IMR-90 (cell line): ENCODE measurements at places on chromosomes 6 and 20.

- no peak for DNase-seq
Measured at GRCh38 chr6:31547727-31548543, 527 bp downstream of the NFKBIL1 start.

DNA sequence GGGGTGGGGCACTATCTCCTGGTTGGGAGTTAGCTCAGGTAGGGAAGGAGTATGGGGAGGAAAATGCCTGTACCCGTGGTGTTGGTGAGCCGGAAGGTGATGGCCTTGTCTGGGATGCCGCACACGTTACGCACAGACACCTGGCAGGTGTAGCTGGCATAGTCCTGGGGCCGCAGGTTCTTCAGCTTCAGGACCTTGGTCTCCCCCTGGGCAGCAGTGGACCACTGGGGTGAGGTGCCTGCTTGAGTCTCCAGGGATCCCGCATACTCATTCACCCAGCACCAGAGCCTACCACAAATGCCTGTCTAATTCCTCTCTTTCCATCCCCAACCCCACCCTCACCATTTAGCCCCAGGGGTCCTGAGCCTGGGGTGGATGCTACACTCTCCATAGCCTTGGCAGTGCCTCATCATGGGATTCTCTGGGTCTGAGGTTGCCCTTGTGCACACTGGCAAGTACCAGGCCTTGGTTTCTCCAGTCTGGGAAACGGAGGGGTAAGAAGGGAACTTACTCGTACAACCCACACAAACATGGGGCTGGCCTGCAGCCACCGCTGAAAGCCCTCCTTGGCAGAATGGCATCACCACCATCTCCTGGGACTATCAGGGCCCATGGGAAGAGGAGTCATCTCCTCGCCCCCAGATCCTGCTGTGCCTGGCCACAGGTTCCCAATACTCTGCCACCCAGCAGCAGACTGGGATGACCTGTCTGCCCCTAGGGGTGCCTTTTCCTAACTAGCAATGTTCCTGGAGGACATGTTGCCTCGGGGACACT, 42.8 kb downstream of the MDGA1 start:
- DNase-seq, result no peak

DNA sequence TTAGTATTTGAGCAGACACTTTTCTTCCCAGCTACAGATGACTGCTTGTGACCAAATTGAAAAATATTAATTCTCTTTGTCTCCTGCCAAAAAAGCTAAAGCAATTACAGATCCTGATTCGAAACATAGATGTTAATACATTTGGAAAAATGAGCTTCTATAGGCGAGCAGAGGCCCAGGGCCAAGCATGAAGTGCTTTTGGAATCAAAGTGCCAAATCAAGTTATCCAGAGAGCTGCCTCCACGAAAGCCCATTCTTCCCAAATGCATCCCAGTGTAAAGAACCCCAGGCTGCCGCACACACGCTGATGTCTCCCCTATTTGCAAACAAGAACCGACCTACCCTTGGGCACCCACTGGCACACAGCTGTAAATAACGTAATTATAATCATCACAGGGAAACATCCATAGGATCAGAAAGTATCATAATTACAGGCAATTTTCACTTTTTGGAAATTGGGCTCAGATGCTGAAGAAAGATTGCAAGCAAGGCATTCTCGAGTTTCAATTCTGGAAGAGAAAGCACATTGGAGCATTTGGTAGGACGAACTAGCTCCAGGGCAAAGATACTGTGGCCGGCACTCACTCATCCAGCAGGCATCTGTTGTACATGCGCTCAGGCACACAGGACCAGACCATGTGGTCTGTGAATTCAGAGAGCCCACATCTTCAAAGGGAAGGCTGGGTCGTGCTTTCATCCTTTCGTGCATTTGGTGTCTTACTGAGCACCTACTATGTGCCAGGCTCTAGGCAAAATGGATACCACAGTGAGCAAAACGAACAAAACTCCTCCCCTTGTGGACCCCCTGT, 45.9 kb downstream of the BMP7 start:
- DNase-seq, result no peak

- no peak for DNase-seq
Measured at GRCh38 chr20:32495217-32495565, 89.9 kb downstream of the NOL4L start.

- DNase-seq, result peak; percentile 50
Measured at GRCh38 chr6:166520905-166521834, 65.3 kb downstream of the RAMACL start.

DNA sequence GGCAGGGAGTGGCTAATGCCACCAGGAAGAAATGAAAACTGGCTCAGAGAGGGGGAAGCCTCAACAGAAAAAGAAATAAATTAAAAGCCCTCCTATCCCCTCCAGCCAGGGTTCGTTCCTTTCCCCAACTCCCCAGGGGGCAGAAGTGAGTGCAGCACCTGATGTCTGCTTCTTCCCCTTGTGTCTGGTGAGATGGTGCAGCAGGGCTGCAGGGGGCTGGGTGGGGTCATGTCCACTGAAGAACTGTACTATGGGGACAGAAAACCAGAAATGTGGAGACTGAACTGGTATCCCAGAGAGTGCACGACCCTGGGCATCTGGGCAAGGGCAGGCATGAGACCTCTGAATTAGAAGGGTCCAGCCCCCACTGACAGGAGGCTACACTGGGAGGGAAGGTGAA, 4.0 kb downstream of the EGFL8 start:
- DNase-seq, result no peak

GRCh38 chr20:43520074-43520630, 12.7 kb downstream of the L3MBTL1 start:
- DNase-seq, result no peak

DNA sequence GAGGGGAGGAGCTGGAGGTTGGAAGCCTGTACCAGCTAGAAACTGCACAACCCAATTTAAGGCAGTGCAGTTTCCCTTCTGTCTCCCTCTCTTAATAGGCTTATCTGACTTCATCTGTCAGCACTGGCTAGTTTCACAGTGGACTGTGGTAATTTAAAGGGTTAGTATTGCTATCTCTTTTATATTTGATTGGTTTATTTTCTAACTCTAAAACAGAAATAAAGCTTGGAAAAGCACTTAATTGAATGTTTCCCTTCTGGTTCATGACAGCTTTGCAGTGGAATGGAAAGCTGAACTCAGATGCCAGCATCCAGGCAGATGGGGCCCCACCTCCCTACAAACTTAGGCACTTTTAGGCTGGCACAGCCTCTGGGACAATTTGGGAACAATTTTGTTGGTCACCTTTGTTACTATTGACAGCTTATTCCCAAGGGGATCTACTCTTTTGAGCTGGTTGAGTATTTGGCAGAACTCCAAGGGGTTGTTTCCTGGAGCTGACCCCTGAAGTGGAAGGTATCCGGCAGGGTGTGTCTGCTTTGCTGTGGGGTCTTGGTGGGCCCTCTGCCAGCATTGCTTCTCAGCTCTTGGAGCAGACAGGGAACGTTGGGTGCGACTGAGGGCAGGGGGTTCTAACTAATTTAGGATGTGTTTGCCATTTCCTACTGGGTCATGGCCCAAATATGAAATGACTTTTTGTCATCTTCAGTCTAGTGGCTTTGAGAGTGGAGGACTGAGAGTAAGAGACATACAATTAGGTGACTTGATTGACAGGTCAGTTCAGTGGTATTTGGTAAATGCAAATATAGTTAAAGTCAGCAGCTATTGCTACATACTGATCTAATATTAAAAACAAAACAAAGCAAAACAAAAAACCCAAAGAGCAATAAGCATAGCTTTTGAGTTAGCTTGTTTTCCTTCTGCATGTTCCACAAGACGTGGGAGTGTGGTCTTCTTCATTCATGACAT, 9.3 kb downstream of the SH3BGRL2 start:
- no peak for DNase-seq

DNA sequence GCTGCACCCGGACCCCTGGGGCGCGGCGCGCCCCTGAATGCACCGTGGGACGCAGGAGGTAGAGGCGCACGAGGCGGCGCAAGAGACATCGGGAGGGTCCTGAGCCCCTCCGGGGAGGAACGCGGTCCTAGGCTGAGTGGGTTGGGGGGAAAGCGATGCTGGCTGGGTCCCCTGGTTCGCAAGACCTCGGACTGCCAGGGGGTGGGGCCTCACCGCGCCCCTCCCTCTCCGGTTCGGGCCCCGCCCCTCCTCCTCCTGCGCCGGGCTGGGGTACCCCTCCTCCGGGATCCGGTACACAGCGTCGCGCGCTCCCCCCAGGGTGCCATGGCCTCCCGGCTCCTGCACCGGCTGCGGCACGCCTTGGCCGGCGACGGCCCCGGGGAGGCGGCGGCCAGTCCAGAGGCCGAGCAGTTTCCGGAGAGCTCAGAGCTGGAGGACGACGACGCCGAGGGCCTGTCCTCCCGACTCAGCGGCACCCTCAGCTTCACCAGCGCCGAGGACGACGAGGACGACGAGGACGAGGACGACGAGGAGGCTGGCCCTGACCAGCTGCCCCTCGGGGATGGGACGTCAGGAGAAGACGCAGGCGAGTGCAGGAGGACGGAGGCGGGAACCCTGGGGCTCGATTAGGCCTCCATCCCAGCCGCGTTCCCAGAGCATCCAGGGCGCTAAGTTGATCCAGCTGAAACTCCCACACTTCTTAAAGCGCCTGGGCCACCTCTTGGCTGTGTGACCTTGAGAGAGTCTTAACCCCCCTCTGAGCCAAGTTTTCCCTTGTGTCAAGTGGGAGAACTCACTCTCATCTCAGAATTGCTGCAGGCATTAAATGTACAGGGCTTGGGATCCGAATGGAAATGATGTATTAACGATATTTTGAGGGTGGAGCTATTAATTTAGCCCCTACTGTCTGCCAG, 541 bp downstream of the SNX21 start:
- peak; percentile 49 for DNase-seq

DNA sequence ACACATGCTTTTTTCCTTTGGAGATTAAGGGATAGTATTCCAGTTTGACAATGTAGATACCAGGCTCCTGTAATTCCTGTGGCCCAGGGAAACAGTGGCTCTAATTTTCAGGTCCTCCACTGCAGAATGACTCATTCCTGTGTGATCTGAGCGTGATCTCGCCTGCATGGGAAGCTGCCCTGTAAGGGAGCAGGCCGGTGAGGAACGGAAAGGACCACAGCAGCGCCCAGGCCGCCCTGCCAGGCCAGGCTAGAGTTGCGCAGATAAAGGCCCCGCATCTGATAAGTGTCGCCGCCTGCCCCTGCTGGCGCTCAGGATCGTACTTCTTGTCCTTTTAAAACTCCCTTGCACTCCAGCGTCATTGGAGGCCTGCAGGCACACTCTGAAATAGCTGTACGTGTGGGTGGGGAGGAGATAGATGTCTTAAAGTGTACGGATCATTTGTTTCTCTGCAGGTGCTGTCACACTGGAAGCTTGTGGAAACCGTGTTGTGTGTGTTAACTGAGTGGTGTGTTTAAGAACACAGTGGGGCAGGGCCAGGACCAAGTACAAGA, 60.7 kb downstream of the SYNJ2 start:
- peak; percentile 93 for DNase-seq
